ENCODE measurements at places on chromosomes 5 and 9. TPM values are rescaled to one million over a fixed set of nuclear protein-coding genes. Genes with fewer than 3 reads are reported as not detected.

Gene CCIN
- not detected for total RNA-seq

Gene SMAD5
- 50.6 TPM for total RNA-seq

Gene AJM1
- total RNA-seq = 5.9 TPM

Gene TSSK1B
- total RNA-seq = not detected

Gene ZFYVE16
- 27.7 TPM for total RNA-seq

Gene SLC36A3
- not detected for total RNA-seq

Gene GRXCR2
- not detected for total RNA-seq

Gene SUB1
- 314 TPM for total RNA-seq

Gene FGF18
- total RNA-seq = 1.1 TPM

Gene LRRC70
- total RNA-seq = 1.1 TPM

Gene SHISAL2B
- not detected for total RNA-seq

Data from PC-9 (cell line).